ENCODE measurements at places on chromosomes 6 and 20.

GRCh38 chr6:1577896-1578745 lies 31.6 kb upstream of the FOXC1 start:
- no peak for DNase-seq

DNA sequence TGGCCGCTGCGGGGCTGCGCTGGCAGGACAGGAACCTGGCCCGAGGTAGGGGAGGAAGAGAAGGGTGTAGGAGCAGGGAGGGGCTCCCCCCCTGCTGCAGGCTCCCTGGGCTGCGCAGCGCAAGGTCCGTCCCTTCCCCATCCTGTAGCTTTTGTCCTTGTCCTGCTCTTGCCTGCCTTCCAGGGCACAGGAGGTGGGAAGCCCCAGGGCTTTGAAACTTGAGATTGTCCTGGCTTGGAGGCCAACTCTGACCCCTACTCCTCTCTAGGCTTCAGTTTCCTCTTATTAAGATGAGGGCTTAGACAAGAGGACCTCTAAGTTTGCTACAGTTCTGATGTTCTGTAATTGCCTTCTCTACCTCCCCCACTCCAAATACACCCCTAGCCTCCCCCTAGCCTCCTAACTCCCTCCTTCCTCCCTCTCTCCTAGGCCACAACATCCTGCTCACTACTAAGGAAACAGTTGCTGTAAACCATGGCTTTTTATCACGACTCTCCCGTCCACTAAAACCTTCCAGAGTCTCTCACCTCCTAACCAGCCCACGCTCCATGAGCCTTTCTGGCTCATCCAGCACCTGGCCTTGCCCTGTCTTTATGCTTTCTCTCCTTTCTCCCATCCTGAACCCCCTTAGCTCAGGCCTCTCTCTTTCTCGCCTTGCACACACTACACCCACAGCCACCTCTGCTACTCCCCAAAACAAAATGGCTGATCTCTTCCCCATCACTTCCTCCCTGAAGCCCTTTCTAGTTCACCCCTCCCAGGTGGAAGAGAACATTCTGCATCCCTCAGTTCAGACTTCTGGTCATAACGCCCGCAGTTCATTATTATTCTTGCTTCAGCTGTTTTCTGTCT lies 10.2 kb downstream of the UNC5CL start:
- no peak for DNase-seq

- no peak for DNase-seq
Observed at GRCh38 chr6:128601060-128601459, 80.7 kb upstream of the PTPRK start.

- no peak for DNase-seq
Observed at GRCh38 chr20:51752343-51752951, 15.7 kb downstream of the ATP9A start.

GRCh38 chr20:59718751-59719150 lies 114.4 kb downstream of the PHACTR3 start:
- DNase-seq: no peak

Data from KG1 (cell line).